ENCODE measurements at places on chromosomes 1 and 21.

GRCh38 chr1:208731981-208732821 lies 488.0 kb upstream of the PLXNA2 start:
- peak; percentile 56 for DNase-seq

- peak; percentile 75 for DNase-seq
These were observed 5.9 kb downstream of the TTC39A start for GRCh38 chr1:51324251-51325010.

GRCh38 chr1:186325239-186325638 lies 49.8 kb downstream of the TPR start:
- peak; percentile 6 for DNase-seq

- peak; percentile 25 for DNase-seq
These were observed 13.0 kb upstream of the CLDN19 start for GRCh38 chr1:42753070-42753469.

DNA sequence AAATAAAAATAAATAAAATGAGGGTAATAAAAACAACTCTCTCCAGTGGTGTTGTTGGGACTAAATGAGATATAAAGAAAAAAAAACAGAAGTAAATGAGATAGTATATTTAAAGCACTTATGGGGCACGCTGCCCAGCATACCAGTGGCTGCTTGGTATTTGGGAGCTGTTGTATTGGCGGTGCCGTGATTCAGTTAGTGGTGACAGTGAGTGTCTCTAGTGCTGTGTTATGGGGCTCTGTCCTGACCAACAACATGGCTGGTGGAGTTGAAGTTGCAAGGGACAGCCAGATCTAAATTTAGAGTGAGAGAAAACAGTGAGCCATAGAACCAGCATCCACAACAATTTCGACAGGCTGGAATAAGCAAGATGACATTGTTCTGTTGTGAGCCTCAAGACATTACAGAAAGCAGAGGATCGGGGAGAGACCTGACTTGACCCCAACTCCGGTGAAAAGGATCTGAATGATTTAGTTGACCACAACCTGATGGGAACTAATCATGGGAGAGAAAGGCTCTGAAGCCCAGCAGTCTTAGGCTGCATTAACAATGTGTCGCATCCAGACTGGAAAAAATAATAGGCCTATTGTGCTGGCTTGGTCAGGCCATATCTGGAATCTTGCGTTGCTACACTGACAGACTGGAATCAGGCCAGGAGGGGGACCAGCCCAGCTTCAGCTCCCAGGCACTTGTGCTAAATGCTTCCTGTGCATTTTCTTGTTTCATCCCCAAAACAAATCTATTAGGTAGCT lies 2.4 kb upstream of the MFSD2A start:
- peak; percentile 71 for DNase-seq

GRCh38 chr1:25711555-25712298 lies 88.3 kb upstream of the SELENON start:
- no peak for DNase-seq

- no peak for DNase-seq
These were observed 6.5 kb upstream of the DNM3 start for GRCh38 chr1:171834821-171835220.

DNA sequence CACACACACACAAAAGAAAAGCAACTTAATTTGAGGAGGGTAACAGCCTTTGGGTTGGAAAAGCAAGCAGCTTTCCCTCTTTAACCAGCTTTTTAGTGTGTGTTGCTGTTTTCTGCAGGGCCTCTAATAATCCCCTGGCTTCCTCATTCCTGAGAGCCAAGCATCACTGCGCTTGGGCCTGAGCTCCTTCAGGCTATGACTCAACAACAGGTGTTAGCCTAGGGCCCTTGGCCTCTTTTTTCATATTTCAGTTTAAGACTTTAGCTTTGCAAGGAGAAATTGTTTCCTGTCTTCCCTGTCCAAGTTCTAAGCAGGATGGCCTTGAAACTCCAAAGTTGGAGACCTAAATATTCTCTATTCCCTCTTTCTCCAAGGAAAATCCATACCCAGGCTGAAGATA lies 26.2 kb upstream of the SNX27 start:
- DNase-seq: peak; percentile 60

- DNase-seq: peak; percentile 41
These were observed 162.3 kb upstream of the VAMP3 start for GRCh38 chr1:7608628-7609305.

DNA sequence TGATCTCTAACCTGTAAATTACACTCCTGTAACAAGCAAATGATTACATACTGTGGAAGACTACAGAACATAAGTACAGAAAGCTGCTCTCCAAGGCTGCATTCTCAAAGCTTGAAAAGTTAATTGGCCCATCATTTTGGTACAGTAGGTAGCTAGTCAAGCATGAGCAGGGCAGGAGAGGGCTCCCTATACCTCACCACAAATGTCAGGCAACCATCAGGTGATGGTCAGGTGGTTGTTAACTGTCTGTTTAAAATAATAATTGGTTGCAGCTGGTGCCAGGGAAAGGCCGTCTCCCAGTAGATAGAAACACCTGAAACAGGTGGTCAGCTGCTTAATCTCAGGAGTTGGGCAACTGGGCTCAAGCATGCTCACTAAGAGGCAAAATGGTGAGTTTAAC lies 13.1 kb upstream of the SLC1A7 start:
- DNase-seq: no peak

DNA sequence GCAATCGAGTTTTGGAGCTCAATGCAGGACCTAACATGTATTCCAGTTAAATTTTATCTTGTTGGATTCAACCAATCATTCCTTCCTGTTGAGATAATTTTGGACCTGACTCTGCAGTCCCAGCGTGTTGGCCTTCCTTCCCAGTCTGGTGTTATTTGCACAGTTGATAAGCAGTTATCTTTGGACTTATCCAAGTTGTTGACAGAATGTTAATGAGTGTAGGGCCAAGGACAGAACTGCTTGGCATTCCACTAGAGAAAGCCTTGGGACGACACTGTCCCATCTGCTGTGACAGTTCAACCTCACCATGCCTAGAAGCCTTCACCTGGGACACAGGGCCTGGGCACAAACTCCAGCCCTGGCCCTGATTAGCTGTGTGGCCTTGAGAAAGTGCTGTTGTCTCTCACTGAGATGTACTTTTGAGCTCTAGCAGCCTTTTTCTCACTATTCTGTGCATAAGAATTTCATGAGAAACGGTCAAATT lies 104.1 kb upstream of the SLC25A33 start:
- no peak for DNase-seq

GRCh38 chr21:42439284-42440186 lies 35.8 kb downstream of the UBASH3A start:
- DNase-seq: no peak

DNA sequence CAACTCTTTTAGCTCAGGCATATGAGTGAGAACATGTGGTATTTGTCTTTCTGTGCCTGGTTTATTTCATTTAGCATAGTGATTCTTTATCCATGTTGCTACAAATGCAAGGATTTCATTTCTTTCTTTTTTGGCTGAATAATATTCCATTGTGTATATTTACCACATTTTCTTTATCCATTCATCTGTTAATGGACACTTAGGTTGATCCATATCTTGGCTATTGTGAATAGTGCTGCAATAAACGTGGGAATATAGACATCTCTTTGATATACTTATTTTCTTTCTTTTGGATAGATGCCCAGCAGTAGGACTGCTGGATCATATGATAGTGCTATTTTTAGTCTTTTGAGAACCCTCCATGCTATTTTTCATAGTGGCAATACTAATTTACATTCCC lies 30.8 kb downstream of the ASB17 start:
- no peak for DNase-seq

GRCh38 chr21:29939104-29939923 lies 482 bp downstream of the GRIK1 start:
- DNase-seq: peak; percentile 50

GRCh38 chr1:31043631-31044030 lies 21.9 kb downstream of the PUM1 start:
- DNase-seq: no peak

GRCh38 chr1:154520333-154520732 lies 18.1 kb upstream of the SHE start:
- DNase-seq: no peak

GRCh38 chr1:33429856-33430691 lies 821 bp downstream of the PHC2 start:
- peak; percentile 68 for DNase-seq

GRCh38 chr1:1433804-1434130 lies 1.7 kb upstream of the VWA1 start:
- DNase-seq: peak; percentile 91

DNA sequence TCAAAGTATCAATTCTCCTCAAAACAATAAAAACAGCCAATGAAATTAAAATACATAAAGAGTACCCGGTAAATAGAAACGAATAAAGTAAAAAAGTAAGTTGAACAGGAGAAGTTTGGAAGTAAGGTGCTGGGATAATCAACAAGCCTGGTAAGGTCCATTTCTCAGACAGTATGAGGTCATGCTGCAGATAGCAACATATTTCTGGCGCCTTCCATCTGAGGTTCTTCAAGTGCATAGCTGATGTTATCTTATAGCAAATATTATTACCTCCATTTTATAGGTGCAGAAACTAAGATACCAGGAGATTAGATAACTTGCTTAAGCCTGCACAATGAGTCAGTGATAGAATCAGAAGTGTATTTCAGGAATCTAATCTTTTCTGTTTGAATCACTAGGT lies 23.7 kb upstream of the CEP350 start:
- no peak for DNase-seq

DNA sequence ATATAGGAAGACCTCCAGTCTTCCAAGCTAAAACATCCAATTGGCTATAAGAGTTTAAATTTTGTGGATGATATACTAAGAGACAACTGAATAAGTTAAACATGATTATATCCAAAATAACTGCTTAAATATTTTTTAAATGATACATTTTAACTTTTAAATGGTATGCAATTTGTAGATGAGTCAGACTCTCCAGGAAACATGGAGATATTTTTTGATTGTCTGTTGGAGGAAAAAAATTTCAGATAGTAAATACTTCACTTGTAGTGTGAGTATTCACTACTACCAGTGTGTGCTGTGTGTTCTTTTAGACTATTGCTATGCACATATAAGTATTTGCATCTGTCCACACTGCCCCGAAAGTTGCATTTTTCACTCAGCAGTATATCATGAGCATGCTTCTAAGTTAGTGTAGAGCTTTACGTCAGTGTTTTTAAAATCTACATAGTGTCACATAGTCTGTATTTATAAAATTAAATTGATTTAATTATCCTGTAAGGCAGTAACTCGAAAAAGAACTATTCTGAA lies 91.1 kb downstream of the USP25 start:
- no peak for DNase-seq

GRCh38 chr1:1122078-1122811 lies 6.4 kb upstream of the C1orf159 start:
- peak; percentile 91 for DNase-seq

DNA sequence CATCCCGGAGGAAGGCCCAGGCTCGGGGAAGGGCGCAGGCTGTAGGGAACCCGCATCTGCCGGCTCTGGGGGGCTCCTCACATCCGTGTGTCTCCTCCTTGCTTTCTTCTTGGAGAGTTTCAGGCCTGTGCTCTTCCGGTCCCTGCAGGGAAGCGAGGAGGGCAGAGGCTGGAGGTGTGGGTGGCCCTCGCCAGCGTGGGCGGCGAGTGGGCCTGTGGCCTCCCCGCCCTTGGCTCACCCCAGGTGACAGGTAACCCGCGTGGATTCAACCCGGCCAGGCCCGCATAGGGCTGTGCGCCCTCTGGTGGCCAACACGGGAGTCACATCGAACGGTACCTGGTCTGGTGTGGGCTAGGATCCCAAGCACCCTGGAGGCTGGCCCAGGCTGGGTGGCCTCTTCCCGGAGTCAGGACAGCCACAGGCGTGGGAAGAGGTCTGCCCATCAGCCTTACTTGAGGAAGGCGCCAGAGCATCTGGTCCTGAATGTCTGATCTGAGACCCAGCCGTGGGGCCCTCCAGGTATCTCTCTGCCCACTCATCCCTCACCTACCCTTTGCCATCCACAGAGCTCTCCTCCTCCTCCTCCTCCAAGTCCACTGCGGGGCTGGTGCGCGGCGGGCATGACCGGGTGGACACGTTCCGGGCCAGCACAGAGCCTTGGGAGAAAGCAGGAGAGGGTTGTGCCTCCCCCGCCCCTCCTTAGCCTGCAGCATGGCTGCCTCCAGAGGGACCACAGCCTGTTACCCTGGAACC lies 9.6 kb upstream of the TNFRSF25 start:
- peak; percentile 72 for DNase-seq

- no peak for DNase-seq
These were observed 70.0 kb downstream of the LEPR start for GRCh38 chr1:65490231-65491009.

DNA sequence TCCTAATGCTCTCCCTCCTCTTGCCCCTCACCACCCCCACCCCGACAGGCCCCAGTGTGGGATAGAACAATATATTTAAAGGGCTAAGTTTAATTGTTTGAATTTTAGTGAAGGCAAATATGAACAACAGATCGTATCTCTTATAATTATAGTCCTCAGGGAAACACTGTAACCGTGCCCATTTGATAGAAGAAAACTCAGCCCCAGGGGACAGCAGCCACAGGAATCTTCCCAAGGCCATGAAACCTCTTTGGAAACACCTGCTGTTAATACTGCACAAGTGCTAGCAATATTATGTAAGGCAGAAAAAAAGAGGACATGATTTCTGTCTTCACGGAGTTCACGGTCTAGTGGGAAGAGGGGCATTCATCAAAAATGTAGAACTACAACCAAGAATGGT lies 142.2 kb downstream of the URB2 start:
- no peak for DNase-seq

DNA sequence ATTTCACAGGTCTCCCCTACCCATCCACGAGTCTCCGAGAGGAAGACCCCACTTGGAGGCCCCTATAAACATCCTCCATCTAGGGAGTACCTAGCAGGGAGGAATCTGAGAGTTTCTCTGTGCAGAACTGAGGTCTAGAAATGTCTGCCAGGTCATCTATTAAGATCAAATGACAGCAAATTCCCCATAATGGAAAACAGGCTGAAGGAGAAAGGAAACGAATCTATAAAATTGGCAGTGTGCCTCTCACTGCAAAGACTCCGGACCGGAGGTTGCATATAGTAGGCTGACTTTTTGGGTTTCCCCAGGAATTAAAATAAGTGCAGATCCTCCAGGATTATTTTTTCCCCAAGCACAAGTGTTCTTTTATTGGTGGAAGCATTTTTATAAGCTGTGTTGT lies 57.7 kb downstream of the NMNAT2 start:
- DNase-seq: no peak

DNA sequence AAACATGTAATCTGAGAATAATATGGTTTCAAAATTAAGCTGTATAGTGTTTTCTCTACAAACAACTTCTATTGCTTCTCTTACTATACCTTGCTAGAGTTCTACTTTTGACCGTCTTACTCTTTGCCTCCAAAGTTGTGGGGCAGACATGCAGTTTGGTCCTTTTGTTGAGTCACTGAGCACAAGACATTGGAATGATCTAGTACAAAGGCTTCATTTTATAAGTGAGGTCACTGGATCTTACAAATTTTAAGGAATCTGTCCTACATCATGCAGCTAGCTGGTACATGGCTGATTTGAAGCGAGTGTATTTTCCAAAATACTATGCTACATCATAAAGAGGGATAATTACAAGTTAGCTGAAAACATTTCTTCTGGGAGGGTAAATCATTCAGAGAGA lies 28.8 kb downstream of the OR10J1 start:
- no peak for DNase-seq

DNA sequence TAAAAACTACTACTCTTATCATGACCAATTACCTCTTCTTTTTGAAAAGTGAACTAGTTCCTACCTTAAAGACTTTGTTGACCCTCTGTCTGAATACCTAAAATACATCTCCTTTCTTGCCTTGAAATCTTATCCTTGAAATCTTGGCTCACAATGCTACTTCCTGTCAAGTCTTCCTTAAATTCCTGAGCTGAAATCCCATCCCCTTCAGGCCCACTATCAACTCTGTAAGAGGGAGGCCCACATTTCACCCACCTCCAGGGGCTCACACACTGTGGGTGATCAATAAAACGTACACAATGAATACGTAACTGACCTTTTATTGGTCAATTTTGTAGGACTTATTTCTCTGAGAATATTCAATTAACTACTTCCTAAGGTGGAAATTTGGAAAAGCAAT lies 88.0 kb downstream of the APP start:
- no peak for DNase-seq

All from astrocyte of the hippocampus (primary cell).